ENCODE measurements at places on chromosomes 4 and X.

- no peak for DNase-seq
Observed at GRCh38 chr4:25638806-25639205, 16.8 kb upstream of the SLC34A2 start.

- no peak for DNase-seq
Observed at GRCh38 chrX:111020283-111020682, 75.7 kb upstream of the PAK3 start.

DNA sequence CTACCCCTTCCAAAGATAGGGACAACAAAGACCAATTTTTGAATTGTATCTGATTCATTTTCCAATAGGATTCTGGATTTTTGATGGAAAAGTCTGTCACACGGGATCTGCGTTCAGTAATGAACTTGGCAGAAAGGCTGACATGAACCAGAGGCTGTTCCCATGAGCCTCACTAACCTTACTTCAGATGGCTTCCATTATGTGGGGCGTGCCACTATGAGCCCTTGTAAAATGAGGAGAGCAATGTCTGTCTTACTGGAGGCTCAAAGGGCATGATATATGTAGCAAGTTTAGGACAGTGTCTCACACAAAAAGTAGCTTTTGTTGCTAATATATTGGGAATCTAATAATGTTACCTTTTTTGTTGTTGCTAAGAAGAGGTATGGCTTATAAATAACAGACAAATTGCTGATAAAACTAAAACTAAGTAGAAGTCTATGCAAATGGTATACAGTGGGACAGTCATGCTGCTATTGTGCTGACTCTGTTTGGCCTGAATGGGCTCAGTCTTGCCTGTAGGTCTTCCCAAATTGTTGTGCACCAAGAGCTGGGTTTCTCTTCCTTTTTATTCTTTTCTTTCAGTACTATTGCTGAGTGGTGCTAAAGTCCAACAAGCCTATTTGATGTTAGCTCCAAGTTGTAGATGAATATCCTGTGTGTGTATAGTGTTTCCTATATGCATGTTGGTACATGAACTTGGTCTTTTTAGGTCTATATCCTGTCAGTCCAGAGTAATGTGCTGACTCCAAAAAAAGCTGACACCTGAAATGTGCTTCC is 132.1 kb downstream of the SPRY1 start:
- DNase-seq: no peak

DNA sequence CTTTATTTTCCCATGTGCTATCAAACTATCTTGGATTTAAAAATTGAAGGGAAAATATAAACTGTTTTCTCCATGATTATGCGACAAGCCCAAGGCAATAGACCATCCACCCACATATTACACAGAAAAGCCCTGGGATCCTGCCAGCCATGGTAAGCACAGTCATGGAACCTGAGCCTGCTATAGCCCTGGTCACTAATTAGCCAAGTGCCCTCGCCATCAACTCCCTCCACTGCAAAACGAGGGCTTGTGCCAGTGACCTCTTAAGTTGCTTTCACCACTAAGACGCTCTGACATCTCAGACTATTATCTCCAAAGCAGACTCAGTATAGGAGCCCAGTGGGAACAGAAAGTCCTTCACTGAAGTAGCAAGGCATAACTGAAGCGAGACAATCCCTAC is 69.2 kb downstream of the NLGN4X start:
- DNase-seq: no peak

DNA sequence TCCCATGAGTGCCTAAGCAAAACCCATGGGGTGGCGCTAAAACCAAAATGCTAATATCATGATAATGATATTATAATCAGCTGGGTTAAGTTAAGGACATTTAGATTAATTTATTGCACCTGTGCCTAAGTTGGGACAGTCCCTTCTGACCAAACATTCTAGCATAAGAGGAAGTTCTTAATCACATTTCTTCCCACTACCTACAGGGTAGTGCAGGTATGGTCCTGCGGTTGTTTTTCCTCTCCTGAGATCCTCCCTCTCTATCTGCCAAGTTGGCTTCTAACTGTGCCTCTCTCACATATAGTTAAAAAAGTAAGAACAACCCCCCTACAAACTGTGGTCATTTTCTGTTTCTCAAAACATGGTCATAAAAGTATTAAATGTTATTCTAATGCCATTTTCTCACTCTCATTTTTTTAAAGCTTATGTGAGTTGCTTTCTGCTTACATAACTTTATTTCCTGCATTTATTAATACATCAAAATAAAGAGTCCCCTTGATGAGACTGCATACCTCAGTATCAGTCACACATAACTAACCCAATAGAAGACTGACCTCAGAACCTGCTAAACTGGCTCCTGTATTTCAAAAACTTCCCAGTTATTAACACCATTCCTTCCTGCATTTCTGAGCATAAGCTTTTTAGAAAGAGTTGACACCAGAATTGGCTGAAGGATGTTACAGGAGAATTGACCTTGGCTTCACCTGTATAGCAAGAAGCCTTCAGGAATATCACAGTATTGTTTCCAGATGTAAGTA is 1332.5 kb downstream of the FSTL5 start:
- no peak for DNase-seq

Data from Daoy (cell line).